ENCODE measurements at places on chromosomes 3 and 15. TPM values are rescaled to one million over a fixed set of nuclear protein-coding genes. Genes with fewer than 3 reads are reported as not detected.

VPS39 gene
- 55.0 TPM for total RNA-seq

ASB14 gene
- 23.0 TPM for total RNA-seq

ATP13A5 gene
- total RNA-seq: not detected

DCP1A gene
- 22.1 TPM for total RNA-seq

CHRNA5 gene
- 1.3 TPM for total RNA-seq

SERPINI2 gene
- total RNA-seq: 0.50 TPM

SRPRB gene
- 24.2 TPM for total RNA-seq

GOLGA6A gene
- total RNA-seq: not detected

NR1I2 gene
- not detected for total RNA-seq

C2CD4A gene
- not detected for total RNA-seq

PCNP gene
- 126 TPM for total RNA-seq

HYAL3 gene
- total RNA-seq: 1.3 TPM

All from heart right ventricle (tissue), 16 donors.